ENCODE measurements at places on chromosomes 1 and 21. TPM values are rescaled to one million over a fixed set of nuclear protein-coding genes. Genes with fewer than 3 reads are reported as not detected.

DNA sequence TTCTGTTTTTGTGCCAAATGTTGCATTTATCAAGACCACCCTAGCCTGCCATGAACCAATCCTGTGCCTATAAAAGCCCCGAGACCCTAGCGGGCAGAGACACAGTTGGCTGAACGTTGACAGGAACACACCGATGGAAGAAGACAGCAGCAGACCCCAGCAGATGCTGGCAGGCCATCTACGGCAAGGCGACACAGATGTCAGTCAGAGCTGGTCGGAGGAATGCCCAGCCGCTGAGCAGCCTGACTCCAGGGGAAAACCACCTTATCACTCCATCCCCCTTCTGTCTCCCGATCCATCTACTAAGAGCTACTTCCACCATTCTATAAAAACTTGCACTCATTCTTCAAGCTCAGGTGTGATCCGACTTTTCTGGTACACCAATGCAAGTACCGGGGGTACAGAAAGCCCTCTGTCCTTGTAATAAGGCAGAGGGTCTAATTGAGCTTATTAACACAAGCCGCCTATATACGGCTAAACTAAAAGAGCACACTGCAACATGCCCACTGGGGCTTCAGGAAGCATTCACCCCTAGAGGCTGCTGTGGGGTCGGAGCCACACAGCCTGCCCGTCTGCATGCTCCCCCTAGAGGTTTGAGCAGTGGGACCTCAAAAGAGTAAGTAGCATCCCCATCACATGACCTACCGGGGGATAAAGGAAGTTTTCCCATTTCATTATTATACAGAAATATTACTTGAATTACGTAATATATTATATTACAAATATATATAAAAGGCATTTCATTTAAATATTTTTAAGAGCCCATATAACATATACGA is 1156.3 kb upstream of the B3GALT2 start:
- peak; percentile 10 for DNase-seq

- no peak for DNase-seq
Measured at GRCh38 chr1:159532922-159533321, 2.9 kb downstream of the OR10J5 start.

C1QA gene
- total RNA-seq: 1,142 TPM

DNA sequence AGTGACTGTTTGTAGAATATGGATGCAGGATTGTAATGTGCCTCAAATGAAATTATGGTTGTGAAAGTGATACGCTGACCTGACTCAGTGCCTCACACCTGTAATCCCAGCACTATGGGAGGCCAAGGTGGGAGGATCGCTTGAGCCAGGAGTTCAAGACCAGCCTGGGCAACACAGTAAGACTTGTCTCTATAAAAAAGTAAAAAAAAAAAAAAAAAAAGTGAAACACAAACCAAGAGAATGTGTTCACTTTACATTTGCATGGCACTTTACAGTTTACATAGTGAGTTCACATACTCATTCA is 2.0 kb downstream of the CAPN2 start:
- DNase-seq: no peak

DNA sequence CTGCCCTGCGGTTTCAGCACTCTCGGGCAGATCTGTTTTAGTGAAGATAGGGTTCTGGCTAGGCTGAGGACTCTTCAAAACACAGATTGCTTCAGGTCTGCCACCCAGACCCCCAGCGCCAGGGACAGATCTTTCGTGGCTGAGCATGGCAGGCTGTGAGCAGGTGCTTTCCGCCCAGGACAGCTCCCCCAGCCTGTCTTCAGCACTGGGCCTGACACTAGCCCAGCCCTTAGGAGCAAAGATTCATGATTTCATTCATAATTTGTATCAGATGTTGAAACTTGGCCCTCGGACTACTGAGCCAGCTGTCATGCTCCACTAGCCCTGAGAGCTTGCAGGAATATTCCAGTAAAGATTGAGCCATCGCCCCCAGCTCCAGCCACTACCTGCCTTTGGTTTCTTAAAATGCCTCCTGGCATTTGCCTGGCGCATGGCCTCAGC is 5.9 kb downstream of the ADPRS start:
- no peak for DNase-seq

DNA sequence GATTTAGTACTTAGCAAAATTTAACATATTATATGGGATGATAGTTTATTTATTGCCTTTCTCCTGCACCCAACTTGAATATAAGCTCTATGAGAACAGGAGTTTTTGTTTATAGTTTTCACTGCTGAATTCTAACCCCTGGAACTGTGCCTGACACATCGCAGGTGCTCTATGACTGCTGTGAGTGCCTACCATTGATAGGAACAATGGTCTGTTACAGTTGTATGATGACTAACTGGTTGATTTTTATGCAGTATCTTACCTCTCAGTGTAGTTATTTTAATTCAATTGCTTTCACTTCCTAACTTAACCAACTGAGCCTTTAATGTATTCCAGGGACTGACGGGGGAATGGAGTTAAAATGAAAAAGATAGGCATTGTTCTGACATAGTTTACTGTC is 336.0 kb downstream of the ST6GALNAC3 start:
- DNase-seq: no peak

DNA sequence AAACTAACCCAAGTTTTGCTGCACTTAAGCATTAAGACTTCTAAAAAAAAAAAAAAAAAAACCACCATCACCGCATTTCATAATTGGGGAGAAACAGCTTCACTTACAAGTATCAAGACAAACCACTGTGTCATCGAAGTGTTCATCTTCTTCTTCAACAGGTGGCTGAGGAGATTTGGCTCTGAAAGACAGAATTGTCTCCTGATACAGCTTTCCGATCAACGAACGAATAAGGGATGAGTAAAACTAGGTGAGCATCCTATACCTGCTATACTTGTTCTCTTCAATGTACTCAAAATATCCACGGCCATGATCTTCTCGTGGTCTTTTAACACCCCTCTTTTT is 2.0 kb downstream of the HNRNPU start:
- no peak for DNase-seq

VWA5B1 gene
- total RNA-seq: not detected

CDC42BPA gene
- total RNA-seq: 76.1 TPM

KCNE2 gene
- total RNA-seq: not detected

- DNase-seq: no peak
Measured at GRCh38 chr21:38080888-38081287, 164.6 kb upstream of the KCNJ6 start.

TMEM54 gene
- 40.2 TPM for total RNA-seq

DNA sequence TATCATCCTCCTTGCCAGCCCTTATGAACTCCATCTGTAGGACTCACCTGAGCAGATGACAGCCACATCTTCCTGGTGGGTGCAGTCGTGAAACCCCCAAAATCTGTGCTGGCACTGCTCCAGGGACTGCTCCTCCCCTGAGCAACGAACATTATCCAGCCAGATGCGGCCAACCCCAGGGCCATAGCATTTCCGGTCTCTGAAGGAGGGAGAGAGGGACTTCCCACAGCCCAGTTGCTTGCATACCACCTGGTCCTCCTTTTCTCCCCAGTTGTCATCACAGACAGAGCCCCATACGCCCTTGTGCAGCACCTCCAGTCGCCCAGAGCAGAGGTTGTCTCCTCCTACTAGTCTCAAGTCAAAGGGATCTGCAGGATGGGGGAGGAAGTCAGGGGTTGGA is 8.5 kb downstream of the CD5L start:
- DNase-seq: no peak

RUNX1 gene
- total RNA-seq: 106 TPM

COL11A1 gene
- 1.0 TPM for total RNA-seq

DNA sequence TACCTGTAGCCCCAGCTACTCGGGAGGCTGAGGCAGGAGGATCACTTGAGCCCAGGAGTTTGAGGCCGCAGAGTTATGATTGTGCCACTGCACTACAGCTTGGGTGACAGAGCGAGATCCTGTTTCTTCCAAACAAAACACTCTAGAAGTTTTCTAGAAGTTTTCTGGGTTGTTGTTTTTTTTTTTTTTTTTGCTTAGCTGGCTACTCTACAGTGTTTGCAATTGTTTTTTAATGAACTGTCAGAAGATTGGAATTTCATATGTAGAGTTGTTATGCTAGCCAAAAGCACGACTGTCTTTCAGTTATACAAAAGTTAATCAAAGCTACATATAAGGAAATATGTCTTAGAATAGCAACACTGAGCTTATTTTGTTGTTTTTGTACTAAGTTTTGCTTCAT is 30.9 kb upstream of the NEXN start:
- no peak for DNase-seq

GRCh38 chr1:32539584-32540571 is 651 bp downstream of the ZBTB8A start:
- peak; percentile 23 for DNase-seq

SPRR2F gene
- total RNA-seq: not detected

GRCh38 chr1:232499188-232499587 is 130.7 kb downstream of the SIPA1L2 start:
- no peak for DNase-seq

DNA sequence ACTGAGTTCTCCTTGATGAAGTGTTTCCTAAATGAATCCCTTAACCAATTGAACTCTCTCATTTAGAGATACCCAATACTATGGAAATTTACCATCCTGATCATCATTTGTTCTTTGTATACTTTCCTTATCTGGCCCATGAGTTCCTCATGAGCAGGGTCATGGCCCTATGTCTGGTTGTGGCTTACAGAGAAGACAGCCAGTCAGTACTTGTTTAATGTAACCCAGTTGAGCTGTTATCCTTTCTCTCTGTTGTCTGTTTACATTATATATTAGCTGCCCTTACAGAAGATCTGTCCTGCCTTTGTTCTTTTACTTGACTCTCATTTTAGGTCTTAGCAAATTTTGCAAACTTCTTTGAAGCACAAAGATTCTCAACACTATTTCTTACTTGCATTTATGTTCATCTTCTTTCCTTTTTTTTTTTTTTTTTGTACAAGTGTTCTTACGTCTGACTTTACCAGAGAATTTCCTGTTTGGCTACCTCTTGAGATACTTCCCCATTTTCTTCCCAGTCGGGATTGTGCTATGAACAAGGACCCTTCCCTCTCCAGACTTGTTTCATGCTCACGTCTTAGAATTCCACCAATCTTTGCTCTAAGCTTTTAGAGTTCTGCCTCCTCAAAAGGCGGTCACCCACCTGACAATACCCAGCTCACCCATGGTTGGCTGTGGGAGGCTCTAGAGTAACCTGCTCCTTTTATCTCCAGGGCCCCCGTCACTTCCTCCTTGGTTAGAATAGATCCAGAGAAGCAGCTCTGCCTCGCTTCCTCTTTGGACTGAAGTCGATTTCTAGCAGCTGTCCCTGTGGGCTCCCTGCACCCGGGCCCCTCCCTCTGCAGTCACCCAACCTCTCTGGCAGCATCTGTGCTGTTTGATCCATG is 53.6 kb upstream of the RUNX1 start:
- no peak for DNase-seq

FAM78B gene
- not detected for total RNA-seq

- DNase-seq: no peak
Measured at GRCh38 chr1:190046231-190046630, 431.4 kb downstream of the BRINP3 start.

LORICRIN gene
- total RNA-seq: not detected

GRCh38 chr1:199510314-199510713 is 517.2 kb upstream of the NR5A2 start:
- DNase-seq: no peak
